ENCODE measurements at places on chromosomes 3 and 15.

- peak; percentile 23 for DNase-seq
Observed at GRCh38 chr15:74315626-74316025, 51.8 kb downstream of the CYP11A1 start.

- no peak for DNase-seq
Observed at GRCh38 chr3:72567474-72567873, 280.8 kb downstream of the SHQ1 start.

GRCh38 chr3:61331929-61332552 lies 80.8 kb upstream of the FHIT start:
- DNase-seq: no peak

DNA sequence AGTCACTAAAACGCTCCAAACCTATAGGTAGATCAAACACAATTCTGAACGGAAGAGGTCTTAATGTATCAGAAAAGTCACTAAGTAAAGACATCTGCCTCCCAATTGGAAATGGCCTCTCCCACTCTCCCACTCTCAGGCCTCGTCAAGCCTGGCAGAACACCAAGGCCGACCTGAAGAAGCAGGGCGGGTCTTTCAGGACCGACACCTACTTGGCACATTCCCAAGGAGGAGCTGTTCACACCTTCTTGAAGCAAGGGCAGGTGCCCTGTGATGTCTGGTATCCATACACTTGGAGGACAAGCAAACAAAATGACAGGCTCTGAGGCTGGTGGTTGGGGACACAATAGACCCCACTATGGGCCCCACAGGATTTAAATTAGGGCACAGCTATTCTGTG lies 30.0 kb downstream of the XXYLT1 start:
- DNase-seq: no peak

- DNase-seq: no peak
Observed at GRCh38 chr3:117080872-117081271, 371.3 kb downstream of the TUSC7 start.

DNA sequence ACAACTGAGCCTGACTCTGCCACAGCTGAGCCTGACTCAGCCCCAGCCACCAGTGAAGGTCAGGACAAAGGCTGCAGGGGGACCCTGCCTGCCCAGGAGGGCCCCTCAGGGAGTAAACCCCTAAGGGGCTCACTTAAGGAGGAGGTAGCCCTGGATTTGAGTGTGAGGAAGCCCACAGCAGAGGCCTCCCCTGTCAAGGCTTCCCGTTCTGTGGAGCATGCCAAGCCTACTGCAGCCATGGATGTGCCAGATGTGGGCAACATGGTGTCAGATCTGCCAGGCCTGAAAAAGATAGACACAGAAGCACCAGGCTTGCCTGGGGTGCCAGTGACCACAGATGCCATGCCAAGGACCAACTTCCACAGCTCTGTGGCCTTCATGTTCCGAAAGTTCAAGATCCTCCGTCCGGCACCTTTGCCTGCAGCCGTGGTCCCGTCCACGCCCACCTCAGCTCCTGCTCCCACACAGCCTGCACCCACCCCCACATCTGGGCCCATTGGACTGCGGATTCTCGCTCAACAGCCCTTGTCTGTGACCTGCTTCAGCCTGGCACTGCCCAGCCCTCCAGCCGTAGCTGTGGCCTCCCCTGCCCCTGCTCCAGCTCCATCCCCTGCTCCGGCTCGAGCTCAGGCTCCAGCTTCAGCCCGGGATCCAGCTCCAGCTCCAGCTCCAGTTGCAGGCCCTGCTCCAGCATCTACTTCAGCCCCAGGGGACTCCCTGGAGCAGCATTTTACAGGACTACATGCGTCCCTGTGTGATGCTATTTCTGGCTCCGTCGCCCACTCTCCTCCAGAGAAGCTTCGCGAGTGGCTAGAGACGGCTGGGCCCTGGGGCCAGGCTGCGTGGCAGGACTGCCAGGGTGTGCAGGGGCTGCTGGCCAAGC lies 6.2 kb downstream of the C15orf39 start:
- no peak for DNase-seq

DNA sequence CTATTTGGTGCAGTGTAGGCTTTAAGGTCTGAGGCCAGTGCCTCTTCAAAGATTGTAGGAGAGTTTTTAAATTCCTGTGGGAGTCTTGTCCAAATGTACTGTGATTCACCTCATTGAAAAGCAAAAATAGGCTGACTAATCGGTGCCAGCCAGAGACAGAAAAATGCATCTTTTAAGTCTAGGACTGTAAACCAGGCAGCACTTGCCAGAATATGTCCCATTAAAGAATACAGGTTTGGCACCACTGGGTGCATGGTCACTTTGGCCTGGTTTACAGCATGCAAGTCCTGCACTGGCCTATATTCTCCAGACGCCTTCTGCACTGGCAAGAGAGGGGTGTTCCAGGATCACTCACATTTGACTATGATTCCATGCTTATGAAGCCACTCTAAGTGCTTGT lies 20.3 kb upstream of the NOX5 start:
- DNase-seq: no peak

- no peak for DNase-seq
Observed at GRCh38 chr3:126469479-126469878, 6.2 kb downstream of the ZXDC start.

GRCh38 chr15:54681584-54681983 lies 515.2 kb downstream of the RSL24D1 start:
- no peak for DNase-seq

- DNase-seq: no peak
Observed at GRCh38 chr3:9678493-9678892, 25.1 kb upstream of the CPNE9 start.

- no peak for DNase-seq
Observed at GRCh38 chr3:63878394-63879060, 14.9 kb downstream of the ATXN7 start.

DNA sequence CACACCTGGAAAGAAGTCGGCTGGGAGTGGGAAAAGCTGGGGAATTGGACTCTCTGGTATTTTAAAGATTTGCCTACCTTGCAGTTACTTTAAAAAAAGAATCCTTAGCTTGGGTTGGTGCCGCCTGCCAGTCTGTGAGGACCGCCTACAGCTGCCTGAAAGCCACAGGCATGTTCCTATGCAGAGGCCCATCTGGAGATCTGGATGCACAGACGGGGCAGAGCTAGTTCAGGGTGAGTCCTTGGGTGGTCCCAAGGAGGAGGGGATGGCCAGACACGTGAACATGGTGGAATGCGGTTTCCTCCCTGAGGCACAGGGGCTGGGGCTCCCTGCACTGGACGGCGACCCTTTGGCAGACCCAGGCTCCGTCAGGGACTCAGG lies 113.2 kb upstream of the IQSEC1 start:
- DNase-seq: no peak

DNA sequence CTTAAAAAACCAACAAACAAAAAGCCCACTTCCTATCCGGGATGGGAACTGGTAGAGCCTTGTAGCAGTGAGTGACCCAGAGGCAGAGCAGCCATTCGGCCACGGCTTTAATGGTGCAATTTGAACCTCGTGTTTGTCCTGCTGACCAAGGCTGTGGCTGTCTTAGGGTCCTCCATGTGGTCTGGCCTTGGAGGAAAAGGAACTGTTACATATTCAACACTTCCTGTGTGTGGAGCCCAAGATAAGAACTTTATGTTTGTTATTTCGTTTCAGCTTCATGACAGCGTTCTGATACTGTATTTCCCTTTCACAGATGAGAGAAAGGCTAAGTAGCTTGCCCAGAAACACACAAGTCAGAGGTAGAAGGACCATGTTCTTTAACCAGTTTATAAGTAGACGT lies 269.8 kb downstream of the SV2B start:
- DNase-seq: no peak

DNA sequence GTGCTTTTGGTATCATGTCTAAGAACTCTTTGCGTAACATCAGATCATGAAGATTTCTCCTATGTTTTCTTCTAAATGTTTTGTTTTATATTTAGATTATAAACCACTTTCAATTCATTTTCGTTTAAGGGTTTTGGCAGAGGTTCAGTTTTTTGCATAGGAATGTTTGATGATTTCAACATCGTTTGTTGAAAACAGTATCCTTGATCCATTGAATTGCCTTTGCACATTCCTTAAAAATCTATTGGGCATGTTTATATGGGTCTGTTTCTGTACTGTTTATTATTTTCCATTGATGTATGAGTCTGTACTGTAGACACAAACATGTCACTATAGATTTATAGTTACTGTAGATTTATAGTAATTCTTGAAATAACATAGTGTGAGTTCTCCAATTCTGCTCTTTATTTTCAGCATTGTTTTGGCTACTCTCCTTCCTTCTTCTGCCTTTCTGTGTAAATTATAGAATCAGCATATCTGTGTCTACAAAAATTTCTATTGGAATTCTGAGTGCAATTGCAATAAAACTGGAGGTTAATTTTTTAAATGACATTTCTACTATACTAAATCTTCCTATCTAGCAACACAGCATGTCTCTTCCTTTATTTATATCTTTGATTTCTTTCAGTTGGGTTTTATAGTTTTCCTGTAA lies 374.0 kb downstream of the SV2B start:
- DNase-seq: no peak

DNA sequence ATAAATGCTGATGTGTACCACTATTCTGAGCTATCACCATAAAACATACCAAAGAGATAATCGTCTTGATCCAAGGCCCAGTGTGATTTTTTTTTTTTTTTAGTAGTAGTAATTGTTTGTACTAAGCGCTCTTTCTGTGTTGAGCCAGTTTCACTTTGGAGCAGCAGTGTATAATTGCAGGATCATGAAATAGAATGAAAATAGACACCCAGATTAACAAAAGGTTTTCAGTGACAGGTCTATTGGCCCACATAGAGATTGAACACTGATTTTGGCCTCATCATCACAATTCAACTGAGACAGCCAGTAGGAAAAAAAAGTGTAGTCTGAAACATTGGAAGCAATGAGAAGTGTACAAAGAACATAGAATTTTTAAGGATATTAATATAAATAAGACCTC lies 749.8 kb downstream of the NAALADL2 start:
- DNase-seq: no peak

DNA sequence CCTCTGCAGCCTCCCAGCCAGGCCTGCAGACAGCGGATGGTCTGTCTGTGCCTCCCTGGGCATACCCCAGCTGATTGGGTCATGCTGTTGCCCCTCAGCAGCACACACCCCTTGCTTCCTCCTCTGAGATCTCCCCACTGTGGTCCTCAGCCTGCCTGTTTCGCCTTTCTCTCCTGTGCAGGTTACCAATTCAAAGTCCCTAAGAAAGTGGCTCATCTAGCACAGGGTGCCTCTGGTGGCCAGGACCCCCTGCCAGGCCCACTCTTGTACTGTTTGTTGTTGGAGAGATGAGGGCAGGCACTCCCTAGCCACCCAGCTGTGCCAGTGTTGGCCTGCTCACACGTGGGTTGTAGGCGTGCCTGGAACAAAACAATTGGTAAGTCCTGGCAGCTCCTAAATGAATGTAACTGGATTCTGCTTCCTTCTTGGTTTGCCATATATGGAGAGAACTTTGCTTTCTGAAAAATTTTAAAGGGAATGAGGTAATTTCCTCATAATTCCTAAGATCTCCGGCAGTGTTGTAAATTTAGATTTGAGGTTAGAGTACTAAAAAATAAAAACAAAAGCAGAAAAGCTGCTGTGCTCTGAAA lies 213.2 kb upstream of the IL12A start:
- no peak for DNase-seq

DNA sequence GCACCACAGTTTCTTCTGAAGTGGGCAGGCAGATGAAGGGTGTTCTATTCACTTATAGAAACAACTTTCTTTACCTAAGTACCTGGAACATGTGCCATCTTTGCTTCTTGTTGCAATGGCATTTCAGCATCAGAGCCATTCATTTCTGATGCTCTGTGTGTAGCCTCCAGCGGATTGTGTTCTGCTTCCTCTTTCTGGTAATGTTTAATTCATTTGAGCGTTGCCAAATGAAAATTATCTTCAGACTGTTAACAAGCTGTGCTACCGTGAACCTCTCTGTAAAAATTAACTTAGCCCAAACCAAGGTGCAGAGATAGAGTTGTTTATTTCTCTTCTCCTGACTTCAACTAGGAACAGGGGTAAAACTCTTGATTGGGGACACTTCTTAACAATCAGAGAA lies 302.0 kb downstream of the EDEM1 start:
- no peak for DNase-seq

DNA sequence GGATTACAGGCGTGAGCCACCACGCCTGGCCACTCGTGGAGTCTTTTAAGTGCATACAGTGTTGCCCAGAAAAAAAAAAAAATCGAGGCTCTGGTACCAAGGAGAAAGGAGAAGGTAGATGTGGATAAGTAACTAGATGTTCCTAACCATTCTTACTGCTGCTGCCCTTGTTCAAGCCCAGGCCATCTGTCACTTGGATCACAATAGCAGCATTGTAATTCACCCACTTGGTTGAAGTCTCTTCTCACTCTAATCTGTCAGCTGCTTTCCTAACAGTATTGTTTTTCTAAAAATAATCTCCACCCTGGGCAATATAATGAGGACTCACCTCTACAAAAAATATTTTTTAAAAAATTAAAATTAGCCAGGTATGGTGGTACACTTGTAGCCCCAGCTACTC lies 58.0 kb upstream of the CRTC3 start:
- no peak for DNase-seq

- no peak for DNase-seq
Observed at GRCh38 chr3:57109437-57110199, 49.2 kb downstream of the SPATA12 start.

- no peak for DNase-seq
Observed at GRCh38 chr15:47041301-47041700, 676.0 kb upstream of the SEMA6D start.

GRCh38 chr3:164004205-164004604 lies 1074.1 kb downstream of the SI start:
- no peak for DNase-seq

GRCh38 chr15:40300771-40301170 lies 7.0 kb downstream of the PLCB2 start:
- DNase-seq: no peak

DNA sequence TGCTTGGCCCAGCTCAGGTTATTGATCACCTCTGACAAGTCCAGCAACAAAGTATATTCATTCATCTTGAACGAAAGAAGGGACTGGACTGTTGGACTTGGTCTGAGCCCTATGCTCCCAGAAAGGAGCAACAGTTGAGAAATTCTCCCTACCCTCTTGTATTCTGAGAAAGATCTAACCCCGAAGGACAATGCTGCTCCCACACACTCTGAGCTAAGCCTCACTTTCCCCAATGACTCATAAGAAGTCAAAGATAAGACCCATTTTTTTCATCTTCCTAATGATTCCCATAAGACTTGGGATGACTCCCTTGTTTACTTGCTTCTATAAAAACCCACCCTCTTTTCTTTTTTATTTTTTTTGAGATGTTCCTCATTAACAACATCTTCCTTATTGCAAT lies 549.4 kb upstream of the MDFIC2 start:
- DNase-seq: no peak

DNA sequence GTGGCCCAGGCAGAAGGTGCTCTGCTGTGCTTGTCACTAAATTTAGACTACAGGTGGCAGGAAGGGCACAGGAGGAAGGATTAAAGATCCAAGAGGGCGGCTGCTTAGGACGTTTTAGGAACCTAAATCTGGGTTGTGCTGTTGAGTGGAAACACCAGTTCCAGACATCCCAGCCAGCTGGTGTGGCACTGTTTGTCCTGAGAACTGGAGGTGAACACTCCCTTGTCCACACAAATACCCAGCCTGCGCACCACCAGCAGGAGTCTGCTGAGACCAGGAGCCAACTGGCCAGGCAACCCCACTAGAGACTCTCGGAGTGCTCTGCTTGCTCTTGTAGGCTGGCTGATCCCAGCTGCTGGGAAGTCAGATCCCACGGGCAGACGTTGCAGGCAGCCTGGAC lies 30.3 kb upstream of the UACA start:
- DNase-seq: no peak

- no peak for DNase-seq
Observed at GRCh38 chr3:45792036-45792435, 4.3 kb downstream of the SLC6A20 start.
